ENCODE measurements at places on chromosomes 2 and 18. TPM values are rescaled to one million over a fixed set of nuclear protein-coding genes. Genes with fewer than 3 reads are reported as not detected.

Gene GCC2
- total RNA-seq, result 25.8 TPM

Gene ONECUT2
- total RNA-seq, result 1.2 TPM

Gene MAPK4
- 14.0 TPM for total RNA-seq

Gene CERKL
- total RNA-seq, result 1.2 TPM

Gene CNRIP1
- 67.4 TPM for total RNA-seq

Gene MOCOS
- total RNA-seq, result 0.25 TPM

Gene LOXHD1
- 0.25 TPM for total RNA-seq

Gene TCF23
- total RNA-seq, result not detected

Gene HOXD4
- total RNA-seq, result not detected

Gene MCEE
- total RNA-seq, result 7.4 TPM

Gene RAPGEF4
- 13.5 TPM for total RNA-seq

Gene STEAP3
- under 0.01 TPM for total RNA-seq

Gene AQP12B
- total RNA-seq, result not detected

Gene LYG1
- total RNA-seq, result 0.74 TPM

Gene MDH1B
- 3.4 TPM for total RNA-seq

Gene BOLL
- total RNA-seq, result not detected

Gene CIB4
- total RNA-seq, result not detected

Gene PER2
- total RNA-seq, result 5.9 TPM

Gene LBX2
- total RNA-seq, result not detected

Gene SETBP1
- total RNA-seq, result 46.2 TPM

Gene FER1L5
- 0.25 TPM for total RNA-seq

Gene GPR45
- 1.7 TPM for total RNA-seq

Gene NT5C1B
- not detected for total RNA-seq

Gene TEX44
- total RNA-seq, result not detected

Gene FEV
- total RNA-seq, result not detected

Gene ACTG2
- 0.98 TPM for total RNA-seq

Gene CYBRD1
- 8.9 TPM for total RNA-seq

Gene MALL
- total RNA-seq, result 1.5 TPM

Gene UGT1A3
- not detected for total RNA-seq

Gene TFPI
- 19.7 TPM for total RNA-seq

Gene DAPL1
- 0.49 TPM for total RNA-seq

Gene LDLRAD4
- total RNA-seq, result 63.4 TPM

Gene FIGN
- total RNA-seq, result 3.7 TPM

Gene HEATR5B
- 89.7 TPM for total RNA-seq

Gene SP140L
- total RNA-seq, result 0.49 TPM

Gene SH3BP4
- total RNA-seq, result 8.4 TPM

Gene PTPRM
- total RNA-seq, result 36.9 TPM

Gene SCYGR5
- not detected for total RNA-seq

Gene PSD4
- 3.0 TPM for total RNA-seq

Gene C2orf92
- total RNA-seq, result 3.7 TPM

Gene SP140
- 0.49 TPM for total RNA-seq

Gene ZSWIM2
- 0.49 TPM for total RNA-seq

Gene GLI2
- 2.7 TPM for total RNA-seq

Gene CNTNAP5
- total RNA-seq, result 26.6 TPM

Gene CD207
- total RNA-seq, result not detected

Gene CFAP221
- total RNA-seq, result 6.4 TPM

Gene ADD2
- total RNA-seq, result 385 TPM

Gene CFC1
- total RNA-seq, result 0.49 TPM

Gene SGPP2
- 1.2 TPM for total RNA-seq

Gene LPIN1
- 25.6 TPM for total RNA-seq

Gene BCL11A
- 89.5 TPM for total RNA-seq

Gene CD226
- total RNA-seq, result 0.74 TPM

Gene GRB14
- 12.0 TPM for total RNA-seq

Gene ABHD3
- total RNA-seq, result 6.6 TPM

Gene C2orf81
- total RNA-seq, result 1.2 TPM

Gene OTOS
- not detected for total RNA-seq

All from temporal lobe (tissue), 4 donors.